Upper lobe of left lung (tissue), 6 donors: ENCODE measurements at places on chromosomes 2 and 18.
A peak's percentile ranks its signal among the peaks of the same experiment; 100 is the strongest.

DNA sequence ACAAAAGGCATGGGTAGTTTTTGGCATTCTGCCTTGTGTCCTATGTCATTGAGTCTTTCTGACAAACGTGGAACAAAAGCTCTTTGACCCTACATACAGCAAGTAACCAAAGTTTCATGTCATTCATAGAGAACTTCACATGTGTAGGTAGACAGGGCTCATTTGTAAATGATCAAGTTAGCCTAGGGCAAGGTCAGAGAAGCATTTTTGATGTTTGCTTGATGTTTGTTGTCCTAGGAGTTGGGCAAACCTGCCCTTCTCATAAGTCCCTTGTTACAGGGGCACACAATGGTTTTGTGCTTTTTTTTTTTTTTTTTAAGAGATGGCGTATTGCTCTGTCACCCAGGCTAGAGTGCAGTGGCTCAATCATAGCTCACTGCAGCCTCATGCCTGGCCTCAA is 83.3 kb upstream of the FAM136A start:
- no peak for DNase-seq

DNA sequence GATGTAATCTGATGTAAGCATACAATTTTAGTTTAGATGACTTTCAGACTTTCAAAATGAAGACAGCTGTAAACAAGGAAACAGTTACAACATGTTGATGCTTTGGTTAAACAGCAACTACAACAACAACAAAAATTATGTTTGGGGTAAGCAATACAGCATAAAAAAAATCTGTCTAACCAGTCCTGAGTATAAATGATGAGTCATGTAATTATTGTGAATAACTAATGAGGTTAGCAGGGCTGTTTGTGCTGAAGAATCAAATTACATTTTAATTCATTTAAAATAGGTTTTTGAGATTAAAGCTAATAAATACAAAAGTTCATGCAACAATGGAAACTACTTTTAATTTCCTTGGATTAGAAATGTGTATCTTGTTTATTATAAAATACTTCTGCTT is 266.9 kb downstream of the LRP1B start:
- no peak for DNase-seq

DNA sequence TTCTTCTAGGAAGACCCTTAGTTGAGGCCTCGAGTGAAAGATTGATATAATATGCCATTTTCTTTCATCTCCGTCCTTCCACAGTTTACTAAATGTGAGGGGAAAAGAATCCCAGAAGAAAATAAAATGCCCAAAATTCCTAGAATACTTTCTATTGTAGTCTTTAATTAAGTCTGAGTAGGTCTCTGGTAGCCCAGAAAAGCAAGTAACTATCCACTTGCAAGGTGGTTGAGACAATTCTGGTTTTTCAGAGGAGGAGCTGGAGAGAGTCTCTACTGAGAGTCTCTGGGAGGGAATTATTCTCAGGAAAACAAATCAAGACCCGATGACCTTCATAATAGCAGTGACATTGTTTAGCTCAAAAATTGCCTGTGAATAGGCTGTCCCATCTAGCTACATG is 63.9 kb upstream of the TTC39C start:
- no peak for DNase-seq

DNA sequence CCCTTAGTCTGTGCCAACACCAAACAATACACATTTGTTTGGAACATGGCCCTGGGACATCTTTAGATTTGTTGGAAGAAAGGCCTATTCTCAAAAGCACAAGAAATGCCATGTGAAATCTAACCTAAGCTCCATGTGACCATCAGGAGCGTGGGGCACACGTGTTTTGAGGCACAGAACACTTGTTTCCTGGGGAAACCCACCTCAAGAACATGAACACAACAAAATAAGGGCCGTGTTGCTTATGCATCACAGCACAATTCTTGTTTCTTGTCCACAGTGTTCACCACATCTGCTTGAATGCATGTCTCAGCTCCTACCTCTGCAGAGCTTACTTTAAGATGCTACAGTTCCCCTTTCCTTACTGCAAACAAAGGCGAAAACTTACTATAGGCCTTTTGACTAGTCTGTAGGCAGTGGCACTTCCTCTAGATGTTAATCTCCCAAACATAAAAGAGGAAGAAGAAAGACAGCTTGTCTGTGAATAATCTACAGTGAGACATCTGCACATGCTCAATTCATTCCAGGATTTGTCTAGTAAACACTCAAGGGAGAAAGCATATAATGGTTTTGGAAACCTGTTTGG is 165.0 kb downstream of the ANKRD44 start:
- DNase-seq, result no peak

- DNase-seq, result no peak
These were observed 233.4 kb downstream of the SOCS6 start for GRCh38 chr18:70522183-70522680.

GRCh38 chr2:219508971-219509779 is 5.1 kb upstream of the ASIC4 start:
- peak; percentile 53 for DNase-seq

DNA sequence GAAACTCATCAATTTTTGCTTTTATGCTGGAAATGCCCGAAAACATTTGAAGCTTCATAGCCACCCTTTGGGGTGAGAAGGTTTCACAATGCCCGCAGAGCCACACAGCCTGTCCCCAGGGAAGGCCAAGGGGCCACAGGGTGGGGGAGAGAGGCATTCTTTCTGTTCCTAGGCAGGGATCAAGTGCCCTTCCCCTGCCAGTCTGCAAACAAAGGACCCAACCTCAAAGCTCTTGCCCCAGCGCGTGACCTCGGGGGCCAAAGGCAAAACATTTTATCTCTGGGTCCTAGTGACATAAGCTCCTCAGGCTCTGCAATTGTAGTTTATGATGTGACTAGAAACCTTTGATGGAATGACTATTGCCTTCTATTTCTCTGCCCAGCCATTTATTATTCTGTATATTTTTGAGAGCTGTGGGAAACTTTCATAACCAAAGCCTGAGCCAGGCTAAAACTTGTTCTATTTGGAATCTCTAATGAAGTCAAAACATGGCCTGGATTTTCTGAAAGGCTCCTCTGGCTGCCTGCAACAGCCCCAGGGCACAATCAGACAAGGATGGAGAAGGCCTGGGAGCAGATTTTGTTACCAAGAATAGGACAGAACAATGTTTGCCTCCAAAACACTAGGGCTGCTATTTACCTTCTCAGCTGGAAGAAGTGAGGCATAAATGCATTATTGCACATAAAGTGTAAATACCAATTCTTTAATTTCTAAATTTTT is 137.2 kb upstream of the KCTD1 start:
- DNase-seq, result no peak

- DNase-seq, result peak; percentile 39
These were observed 13.3 kb downstream of the NEU4 start for GRCh38 chr2:241822264-241822623.

GRCh38 chr2:46812361-46813019 is 103.1 kb downstream of the MCFD2 start:
- no peak for DNase-seq

GRCh38 chr2:172340394-172340793 is 87.0 kb upstream of the ITGA6 start:
- DNase-seq, result no peak

GRCh38 chr2:1026141-1026540 is 75.5 kb downstream of the SNTG2 start:
- DNase-seq, result no peak

GRCh38 chr2:172147944-172148650 is 45.4 kb upstream of the DLX2 start:
- DNase-seq, result no peak

DNA sequence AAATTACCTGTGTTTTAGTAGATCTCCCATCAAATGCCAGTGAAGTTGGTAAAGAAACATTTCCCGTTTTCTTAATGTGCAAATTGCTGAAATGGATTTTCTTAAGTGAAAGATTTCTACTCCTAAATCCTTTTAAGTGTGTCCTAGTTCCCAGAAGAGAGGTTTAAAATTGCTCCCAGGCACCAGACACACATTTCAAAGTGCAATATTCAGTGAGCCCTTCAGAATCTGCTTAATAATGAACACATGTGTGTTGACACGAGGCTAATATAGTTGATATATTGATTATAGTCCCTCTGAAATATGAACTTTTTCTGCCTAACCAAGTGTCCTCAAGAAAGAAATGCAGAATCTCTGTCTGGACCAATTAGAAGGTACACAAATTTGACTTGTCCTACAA is 861.7 kb upstream of the CNTNAP5 start:
- no peak for DNase-seq

DNA sequence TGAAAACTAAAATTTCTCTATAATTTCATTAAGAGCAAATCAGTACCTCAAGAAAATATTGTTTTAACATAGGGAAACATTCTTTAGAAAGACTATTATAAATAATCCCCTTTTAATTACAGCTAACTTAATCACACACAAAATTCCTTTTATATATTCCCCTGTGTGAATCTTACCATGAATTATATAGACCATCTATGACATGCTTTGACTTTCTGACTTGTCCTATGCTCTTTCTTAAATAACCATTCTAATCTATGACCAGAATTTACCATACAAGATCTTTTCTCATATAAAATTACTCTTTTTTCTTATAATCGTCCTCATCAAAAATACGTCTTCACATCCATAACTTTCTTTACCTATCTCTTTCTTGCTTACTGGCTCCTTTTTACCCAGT is 824.2 kb upstream of the FAM98A start:
- DNase-seq, result no peak

DNA sequence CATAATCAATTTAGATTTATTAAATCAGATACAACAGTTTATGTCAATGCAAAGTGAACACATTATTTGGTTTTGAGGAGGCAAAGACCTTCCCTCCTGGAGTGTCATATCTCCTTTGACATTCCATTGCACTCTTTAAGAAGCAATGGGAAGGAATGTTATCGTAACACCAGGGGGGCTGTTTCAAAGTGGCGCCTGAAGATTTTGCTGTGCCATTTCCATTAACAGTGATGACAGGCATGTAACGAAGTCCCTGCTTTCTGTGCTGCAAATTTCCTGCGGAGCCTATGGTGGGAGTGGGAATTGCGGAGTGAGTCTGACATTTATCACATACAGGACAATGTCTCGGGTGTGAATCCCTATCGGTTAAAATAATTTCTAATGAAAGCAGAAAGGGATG is 499.6 kb upstream of the RAB6C start:
- DNase-seq, result no peak

DNA sequence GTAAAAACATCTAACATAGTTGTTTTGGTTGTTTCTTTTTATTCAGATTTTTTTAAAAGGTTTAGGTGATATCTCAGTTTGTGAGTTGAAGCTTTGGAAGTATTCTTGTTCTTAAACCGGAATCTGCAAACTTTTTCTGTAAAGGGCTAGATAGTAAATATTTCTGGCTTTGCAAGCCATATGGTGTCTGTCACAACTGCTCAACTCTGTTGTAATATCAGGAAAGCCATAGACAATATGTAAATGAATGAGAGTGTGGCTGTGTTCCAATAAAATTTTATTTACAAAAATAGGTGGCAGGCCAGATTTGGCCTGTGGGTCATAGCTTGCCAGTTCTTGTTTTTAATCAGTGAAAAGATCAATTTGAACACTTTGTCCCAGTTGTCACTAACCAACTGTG is 134.1 kb downstream of the CNTNAP5 start:
- DNase-seq, result no peak

GRCh38 chr2:16215902-16216557 is 275.7 kb downstream of the MYCN start:
- peak; percentile 33 for DNase-seq

DNA sequence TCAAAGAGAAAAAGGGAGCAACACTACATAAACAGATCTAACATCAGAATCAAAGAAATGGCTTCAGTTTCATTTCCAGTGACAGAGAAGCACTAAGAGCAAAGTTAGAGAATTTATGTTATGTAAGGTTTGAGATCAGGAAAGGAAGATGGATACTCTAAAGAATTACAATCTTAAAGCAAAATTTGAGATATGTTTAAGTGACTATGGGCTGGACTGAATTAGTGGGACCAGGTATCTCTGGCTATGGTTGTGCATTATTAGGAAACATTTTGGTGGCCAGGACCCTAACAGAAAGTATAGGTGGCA is 208.2 kb downstream of the CCDC178 start:
- DNase-seq, result no peak

DNA sequence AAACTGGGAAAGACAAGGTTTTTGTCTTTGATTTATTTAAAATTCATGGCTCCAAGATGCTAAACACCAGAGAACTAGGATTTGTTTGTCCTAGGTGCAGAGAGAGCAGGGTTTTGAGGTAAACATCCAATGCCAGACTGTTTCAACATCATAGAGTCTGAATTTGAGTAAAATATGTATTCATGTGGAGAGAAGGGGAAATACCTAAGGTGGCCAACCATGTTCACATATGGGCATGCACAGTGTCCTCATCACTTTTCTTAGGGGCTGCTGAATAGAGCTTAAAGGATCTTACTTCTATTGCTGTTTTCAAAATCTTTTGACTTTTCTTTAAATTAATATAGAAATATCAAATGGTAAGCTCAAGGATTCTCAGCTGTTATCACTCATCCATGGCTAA is 287.0 kb upstream of the CCDC68 start:
- no peak for DNase-seq

DNA sequence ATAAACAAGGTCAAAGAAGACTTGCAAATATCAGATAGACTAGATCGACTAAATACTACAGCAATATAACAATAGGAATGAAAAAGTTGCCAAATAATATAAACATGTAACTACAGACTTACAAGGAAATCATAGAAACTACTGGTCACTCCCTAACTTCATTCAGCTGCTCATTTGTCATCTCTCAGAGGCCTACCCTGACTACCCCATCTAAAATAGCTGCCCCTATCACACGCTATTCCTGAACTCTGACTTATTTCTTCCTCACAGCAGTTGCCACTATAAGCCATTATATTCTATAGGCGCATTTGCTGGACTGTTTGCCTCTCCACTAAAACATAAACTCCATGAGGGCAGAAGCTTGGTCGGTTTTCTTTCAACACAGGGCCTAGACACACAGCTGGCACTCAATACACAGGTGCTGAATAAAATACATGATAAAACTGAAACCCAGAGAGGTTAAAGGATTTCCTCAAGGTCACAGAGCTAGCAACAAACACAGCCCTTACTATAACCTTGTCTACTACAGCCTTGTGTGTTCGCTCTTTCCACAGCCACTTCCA is 1.8 kb downstream of the STRN start:
- no peak for DNase-seq

DNA sequence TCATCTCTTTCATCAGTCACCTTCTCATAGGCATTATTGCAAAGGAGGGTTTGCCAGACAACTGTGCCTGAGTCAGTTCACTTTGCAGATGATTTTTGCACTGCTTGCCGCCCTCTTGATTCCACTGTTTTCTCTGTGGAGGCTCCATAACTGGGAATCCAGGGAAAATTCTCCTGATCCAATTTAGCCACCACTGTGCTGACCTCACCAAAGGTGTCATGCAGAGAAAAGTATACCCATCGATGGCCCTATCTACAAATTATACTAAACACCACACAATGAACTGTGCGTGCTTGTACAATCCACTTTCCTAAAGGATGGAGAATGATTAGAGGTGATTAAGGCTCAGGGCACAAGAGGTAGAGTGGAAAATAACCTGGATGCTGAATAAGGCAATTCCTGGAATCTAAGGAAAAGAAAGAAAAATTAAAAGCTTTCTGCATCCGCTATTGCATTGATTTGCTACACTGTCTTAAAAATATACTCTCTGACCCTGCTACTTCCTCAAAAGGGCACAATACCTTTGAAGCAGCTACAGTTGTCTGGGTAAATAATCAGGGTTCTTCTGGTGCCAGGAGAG is 409.4 kb downstream of the RIT2 start:
- no peak for DNase-seq

- DNase-seq, result no peak
These were observed 254.4 kb upstream of the ETAA1 start for GRCh38 chr2:67142741-67143140.

- DNase-seq, result no peak
These were observed 101.7 kb upstream of the NOSTRIN start for GRCh38 chr2:168700615-168701245.
